ENCODE measurements at places on chromosomes 3 and 15.

GRCh38 chr3:29092348-29092747, 188.5 kb upstream of the RBMS3 start:
- DNase-seq = no peak

- DNase-seq = no peak
Observed at GRCh38 chr15:50904211-50904610, 4.3 kb upstream of the AP4E1 start.

DNA sequence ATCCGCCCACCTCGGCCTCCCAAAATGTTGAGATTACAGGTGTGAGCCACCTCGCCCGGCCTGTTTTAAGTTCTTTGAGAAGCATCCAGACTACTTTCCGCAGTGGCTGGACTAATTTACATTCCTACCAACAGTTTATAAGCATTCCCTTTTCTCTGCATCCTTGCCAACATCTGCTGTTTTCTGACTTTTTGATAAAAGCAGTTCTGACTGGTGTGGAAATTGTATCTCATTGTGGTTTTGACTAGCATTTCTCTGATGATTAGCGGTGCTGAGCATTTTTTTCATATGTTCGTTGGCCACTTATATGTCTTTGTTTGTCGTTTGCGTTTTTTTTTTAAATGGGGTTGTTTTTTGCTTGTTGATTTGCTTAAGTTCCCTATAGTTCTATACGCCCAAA, 208.4 kb upstream of the DPPA4 start:
- DNase-seq = no peak

DNA sequence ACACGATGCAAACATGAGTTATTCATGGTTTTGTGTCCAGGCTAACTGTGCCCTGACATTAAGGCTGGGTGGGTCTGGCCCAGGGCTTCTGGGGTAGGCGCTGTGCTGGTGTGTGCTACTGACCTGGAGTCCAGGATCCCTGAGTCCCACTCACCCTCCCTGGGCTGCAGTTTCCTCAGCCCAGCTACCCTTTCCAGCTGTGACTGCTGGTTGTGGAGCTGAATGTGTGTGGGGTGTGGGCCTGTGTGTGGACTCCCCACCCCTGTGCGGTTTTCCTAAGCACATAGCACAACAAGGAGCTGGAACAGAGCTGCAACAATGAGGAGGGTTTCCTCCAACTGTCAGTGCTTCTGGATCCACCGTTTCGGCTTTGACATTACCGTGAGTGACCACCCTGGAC, 38.0 kb downstream of the SMAD3 start:
- no peak for DNase-seq

DNA sequence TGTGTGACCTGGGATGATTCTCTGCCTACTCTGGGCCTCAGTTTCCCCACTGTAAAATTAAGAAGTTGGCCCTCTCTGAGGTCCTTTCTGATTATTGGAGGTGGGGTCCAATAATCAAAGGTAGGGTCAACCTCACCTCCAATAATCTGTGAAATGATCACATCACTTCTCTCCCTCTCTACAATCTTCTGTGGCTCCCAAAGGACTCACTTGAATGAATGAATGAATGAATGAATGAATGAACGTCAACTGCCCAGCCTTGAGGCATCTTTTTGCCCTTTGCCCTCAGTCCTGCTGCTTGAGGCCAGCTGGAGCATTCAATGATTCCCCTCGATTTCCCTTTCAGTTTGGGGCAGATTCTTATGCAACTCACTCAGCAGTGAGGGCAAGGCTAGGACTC, 26.7 kb upstream of the GRIP2 start:
- no peak for DNase-seq

- DNase-seq = no peak
Observed at GRCh38 chr3:133926736-133927539, 31.3 kb upstream of the RAB6B start.

DNA sequence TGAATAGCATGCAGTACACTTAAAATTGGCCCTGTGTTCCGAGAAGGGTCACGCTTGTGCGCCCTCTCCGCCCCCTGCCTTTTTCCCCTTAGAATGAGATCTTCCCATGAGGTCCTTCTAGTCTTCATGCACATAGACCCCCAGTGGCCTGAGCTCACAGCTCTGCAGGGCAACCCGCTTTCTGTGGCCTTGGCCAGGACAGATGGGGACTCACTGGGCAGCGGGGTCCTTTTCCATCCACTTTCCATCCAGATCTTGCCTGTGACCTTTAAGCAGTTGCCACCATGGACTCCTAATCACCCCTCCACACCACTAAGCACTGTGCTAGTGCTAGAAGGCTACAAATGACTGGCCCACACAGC, 244.4 kb downstream of the UACA start:
- DNase-seq = no peak

GRCh38 chr3:28036599-28037575, 204.5 kb upstream of the CMC1 start:
- no peak for DNase-seq

GRCh38 chr15:91849749-91850161, 3.8 kb upstream of the SLCO3A1 start:
- DNase-seq = peak; percentile 90

Data from hematopoietic multipotent progenitor cell treated with erythropoietin and hydrocortisone succinate and interleukin-3 and kit ligand, for 4 days (in vitro differentiated cells).